Cerebellar cortex (tissue), 1 donor: ENCODE measurements at places on chromosomes 1 and 21.
A peak's percentile ranks its signal among the peaks of the same experiment; 100 is the strongest.

- no peak for DNase-seq
Measured at GRCh38 chr1:206456577-206457370, 13.5 kb upstream of the IKBKE start.

- peak; percentile 80 for DNase-seq
Measured at GRCh38 chr1:167081594-167082156, 8.5 kb downstream of the GPA33 start.

- no peak for DNase-seq
Measured at GRCh38 chr1:224732377-224733026, 116.4 kb downstream of the CNIH3 start.

GRCh38 chr1:230827081-230827681 is 41.1 kb downstream of the C1orf198 start:
- DNase-seq, result no peak

DNA sequence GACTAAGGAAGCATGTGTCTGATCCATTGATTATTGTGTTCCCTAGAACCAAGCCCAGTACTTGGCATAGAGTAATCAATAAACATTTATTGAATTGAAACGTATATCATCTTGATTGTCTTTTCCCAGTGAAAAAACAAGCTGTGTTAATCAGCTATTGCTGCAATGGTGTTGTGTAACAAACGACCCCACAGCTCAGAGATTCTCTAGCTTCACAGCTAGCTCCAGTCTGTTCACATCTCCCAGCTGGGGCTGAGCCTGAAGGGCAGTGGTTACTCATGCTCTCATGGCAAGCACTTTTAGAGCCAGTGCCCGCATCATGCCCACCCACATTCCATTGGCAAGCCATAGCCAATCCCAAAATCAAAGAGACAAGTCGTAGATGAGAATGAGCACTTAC is 237.4 kb upstream of the RAB4A start:
- DNase-seq, result no peak

- DNase-seq, result no peak
Measured at GRCh38 chr1:229843627-229844238, 217.7 kb downstream of the URB2 start.

- DNase-seq, result no peak
Measured at GRCh38 chr21:42237161-42237560, 18.2 kb downstream of the ABCG1 start.

- no peak for DNase-seq
Measured at GRCh38 chr1:153592748-153593147, 20.2 kb downstream of the S100A16 start.

DNA sequence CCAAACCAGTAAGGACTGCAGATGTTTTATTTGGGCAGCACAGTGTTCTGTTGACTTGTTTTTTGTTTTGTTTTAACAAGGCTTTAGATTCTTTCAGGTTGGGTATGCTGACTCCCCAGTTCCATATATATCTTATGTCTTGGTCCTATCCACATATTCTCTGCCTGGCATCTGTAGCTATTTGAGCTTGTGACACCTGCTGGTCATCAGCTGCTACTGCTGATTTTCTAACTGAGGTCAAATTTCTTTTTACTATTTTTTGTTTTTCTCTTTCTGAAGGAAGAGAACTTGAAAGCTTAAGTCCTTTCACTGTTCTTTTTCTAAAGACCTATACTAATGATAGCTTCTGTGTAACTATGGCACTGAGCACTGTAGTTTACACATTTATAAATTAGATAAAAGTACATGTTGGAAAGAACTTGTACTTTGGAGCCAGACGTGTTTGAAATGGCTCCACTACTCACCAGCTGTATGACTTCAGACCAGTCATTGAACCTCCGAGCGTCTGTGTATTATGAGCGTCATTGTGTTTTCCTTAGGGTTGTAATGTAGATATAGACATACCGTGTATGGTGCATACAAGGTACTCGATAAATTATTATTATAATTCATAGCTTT is 109.4 kb downstream of the NRDC start:
- peak; percentile 64 for DNase-seq

DNA sequence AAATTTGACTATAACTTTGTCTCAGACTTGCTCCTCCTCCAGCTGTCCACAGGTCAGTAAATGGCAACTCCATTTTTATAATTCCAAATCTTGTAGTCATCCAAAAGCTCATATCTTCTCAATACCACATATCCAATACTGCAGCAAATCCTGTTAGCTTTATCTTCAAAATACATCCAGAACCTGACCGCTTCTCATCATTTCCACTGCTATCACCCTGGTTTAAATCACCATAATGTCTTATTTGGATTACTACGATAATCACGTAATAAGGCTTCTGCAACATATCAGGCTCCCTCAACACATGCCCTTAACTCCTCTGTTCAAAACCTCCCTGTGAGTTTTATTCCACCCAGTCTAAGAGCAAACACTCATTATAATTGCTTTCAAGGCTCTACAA is 34.5 kb downstream of the ERO1B start:
- DNase-seq, result no peak

DNA sequence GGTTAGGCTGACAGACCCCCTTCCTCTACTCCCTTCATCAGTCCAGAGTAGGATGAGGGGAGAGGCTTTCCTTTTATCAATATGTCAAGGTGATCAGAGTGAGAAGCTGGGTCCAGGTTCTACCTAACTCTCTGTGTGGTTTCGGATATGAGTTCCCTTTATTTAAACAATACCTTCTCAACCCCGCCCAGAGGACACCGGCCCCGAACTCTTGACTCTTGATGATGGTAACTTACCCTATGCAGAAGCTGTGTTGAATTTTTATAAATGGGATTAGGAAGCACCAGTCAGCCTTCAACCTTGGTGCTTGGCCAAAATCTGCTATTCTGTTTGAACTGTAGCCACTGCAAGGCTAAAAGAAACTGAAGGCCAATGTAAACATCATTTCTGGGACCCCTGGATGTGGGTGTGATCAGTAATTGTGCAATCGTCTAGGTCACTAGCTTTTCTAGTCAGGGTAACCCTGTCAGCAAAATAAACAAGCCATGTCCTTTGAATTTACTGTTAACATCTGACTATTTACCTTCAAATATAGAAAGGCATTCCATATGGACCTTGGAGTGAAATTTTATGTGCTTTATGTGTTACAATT is 398.3 kb downstream of the SEC16B start:
- DNase-seq, result no peak

DNA sequence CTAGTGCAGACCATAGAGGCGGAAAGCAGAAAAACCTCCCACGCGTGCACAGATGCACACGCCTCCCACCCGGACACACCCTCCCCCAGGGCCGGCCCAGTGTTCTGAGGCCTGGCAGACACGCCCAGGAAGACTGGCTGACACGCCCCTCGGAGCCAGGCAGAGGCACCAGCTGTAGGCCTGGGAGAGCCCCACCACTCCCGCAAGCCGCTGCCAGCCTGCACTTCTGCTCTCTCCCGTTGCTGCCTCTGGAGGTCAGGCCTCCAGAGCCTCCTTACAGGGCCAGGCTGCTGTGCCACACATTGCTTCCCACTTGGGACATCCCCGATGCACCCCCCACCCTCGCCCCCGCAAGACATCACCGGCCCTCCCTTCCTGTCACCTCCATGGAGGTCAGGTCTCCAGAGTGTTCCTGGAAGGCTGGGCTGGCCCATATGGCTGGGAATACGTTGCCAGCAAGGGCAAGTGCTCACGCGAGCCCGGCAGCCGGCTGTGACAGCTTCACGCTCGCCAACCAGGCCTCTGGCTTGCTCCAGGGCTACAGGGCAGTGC is 40.4 kb downstream of the CASZ1 start:
- DNase-seq, result no peak

DNA sequence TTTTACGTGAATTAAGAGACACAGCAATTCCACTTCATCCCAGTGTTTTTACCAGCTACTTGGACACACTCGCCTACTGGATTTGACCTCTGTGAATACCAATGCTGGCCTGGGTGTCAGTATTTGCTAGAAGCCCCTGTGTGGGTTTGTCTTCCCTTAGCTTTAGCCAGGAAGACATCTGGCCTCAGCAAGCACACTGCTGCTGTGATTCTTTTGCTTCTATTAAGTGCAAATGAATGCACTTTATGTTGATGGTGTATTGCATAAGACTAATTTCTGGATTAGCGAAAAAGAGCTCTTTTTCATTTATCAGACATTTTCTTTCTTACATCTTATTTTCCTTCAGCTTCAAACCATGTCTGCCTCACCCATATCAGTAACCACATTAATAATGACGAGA is 140.0 kb downstream of the CHRM3 start:
- DNase-seq, result no peak

- no peak for DNase-seq
Measured at GRCh38 chr1:181658581-181658980, 175.3 kb downstream of the CACNA1E start.

DNA sequence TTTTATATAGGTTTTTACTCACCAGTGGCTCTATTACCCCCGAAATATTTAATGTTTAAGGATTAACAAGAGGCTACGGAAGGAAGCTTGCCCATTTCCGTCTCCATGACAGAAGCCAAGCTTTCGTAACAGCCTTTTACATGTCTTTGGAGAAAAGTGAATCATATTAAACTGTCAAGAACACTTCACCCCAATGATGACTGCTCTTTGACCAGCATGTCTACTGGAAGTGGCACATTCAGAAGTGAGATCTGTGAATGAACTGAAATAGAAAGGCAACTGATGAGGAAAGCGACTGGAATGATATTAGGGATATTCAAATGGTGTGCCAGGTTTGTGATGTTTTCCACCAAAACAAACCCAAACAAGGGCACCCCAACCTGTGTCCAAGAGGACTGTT is 8.5 kb upstream of the PRDM15 start:
- no peak for DNase-seq

DNA sequence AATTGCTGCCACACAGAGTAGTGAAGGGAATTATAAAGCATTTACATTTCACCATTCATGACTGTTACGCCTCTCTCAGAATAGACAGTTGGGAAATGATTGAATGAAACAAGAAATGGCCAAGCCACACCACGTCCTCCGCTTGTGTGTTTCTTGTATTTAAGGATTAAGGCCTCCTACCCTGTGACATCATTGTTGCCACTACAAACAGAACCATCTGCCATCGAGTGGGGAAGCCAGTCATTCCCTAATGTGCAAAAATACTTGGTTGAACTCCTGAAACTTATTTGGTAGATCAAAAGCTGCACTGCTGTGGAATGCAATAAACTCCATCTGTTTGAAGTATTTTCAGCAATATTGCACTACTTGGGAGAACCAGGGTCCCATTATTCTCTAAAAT is 99.0 kb upstream of the C1orf105 start:
- DNase-seq, result peak; percentile 70

DNA sequence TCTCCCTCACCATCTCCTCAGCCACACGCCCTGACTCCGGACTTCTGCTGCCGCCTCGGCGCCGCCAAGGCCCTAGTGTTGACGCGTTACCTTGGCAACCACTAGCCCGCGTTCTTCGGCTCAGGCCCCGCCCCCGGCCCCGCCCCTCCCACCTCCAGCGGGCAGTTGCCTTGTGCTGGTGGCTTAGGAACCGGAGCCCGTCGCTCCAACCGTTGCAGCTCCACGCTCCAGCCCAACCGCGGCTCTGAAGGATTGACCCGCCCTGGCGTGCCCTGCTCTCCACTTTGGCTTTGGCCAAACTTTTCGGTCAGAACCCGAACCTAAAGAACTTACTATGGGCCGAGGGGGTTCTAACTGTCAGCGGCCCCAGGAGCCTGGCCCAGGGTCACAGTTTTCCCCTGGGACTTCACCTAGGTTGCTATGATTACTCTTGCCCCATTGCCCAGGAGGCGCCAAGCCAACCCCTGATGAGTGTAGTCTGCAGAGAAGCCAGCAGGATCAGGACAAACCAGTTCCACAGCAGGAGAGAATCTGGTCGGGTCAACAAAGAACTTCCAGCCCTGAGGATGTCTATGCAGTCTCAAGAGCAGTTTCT is at the start of gene CFAP45:
Gene CFAP45, minus strand, starts transcription at position 80 of the 595 bp plus-strand sequence. Its CDS starts 67 bp downstream, at position 13.
- DNase-seq, result no peak

DNA sequence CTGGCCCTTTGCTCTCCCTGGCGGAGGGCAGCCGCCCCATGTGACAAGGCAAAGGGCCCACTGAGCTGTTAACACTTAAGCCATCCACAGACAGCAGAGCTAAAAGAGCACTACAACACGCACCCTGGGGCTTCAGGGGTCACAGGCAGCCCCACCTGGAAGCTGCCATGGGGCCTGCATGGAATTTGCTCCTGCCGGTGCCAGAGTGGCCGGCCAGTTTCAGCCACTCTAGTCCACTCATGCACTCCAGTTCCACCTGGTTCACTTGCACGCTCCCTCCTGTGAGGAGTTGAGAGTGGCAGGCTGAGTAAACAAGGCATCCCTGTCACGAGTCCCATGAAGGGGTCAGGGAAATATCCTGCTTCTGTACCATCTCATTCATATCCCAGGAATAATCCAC is 55.3 kb downstream of the RIMS3 start:
- DNase-seq, result no peak

GRCh38 chr1:21325231-21325718 is 35.0 kb upstream of the ECE1 start:
- DNase-seq, result no peak

- no peak for DNase-seq
Measured at GRCh38 chr1:71755441-71755840, 526.9 kb downstream of the NEGR1 start.

DNA sequence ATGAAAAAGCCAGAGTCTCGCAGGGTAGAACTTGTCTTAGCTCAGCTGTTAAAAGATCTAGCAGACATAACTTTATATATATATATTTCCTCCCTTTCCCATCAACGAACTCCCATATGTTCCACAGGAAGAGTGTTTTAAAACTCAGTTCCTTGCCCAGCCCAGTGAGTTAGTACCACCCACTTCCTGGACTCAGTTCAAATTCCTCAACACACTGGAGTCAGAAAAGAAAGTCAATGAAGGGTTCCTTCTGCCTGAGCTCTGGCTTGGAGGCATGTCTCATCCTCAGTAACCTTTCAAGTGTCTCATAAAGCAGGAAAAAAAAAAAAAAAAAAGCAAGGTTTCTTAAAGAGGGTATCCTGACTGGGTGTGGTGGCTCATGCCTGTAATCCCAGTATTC is 15.6 kb downstream of the TPM3 start:
- no peak for DNase-seq

GRCh38 chr21:26852423-26852822 is 7.2 kb upstream of the ADAMTS1 start:
- no peak for DNase-seq

DNA sequence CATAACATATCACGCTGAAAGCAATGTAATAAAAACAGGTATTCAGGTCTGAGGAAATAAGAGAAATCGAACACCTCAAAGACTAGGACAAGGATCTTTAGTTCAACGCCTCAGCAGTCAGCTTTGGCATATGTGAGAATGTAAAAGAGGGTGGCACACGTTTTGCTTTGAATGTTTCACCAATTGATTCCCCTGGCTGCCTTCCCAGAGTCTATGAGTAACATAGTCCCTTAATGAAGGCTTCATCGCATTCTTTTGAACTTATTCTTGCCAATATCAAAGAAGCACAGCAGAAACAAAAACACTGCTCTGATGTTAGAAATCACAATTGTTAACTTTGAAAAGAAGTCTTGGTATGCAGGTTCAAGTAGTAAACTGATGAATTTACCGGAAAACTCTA is 764.8 kb downstream of the ADGRL2 start:
- DNase-seq, result no peak

GRCh38 chr1:14658642-14659041 is 60.2 kb downstream of the KAZN start:
- no peak for DNase-seq
